ENCODE measurements at places on chromosomes 7 and 10.

DNA sequence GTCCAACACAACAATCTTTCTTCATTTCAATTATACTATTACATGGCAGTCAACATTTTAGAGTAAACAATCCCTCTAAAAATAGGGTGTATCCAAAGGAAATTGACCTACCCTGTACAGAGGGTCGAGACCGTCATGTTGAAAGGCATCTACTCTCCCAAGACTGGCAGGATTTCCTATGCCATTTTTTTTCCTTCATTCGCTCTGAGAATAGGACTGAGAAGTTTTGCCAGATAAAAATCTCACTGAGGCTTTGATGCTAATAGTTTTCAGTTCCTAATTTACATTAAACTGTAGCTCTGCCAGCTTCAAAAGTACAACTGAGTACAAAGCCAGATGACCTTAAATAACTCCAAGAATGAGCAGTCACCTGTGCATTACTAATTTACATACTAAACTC lies 84.5 kb upstream of the SEMA3C start:
- DNase-seq: no peak

DNA sequence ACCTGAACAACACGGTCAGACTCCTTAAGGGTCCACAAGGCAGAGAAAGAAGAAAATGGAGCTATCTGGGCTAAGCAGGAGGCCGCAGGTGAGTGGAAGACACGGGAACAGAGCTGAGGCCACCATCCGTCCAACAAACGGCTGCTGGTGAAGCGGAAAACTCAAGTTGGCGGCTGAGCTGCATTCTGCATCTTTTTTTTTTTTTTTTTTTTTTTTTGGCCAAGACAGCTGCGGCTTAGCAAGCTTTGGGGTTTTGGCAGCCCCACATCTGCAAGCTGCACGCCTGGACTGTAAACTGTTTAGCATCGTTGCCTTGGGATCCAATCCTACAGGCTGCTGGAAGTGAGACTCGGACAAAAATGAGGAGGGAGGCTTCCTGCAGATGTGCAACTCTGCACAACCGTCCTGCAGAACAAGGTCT lies 37.4 kb downstream of the RGS10 start:
- DNase-seq: no peak

DNA sequence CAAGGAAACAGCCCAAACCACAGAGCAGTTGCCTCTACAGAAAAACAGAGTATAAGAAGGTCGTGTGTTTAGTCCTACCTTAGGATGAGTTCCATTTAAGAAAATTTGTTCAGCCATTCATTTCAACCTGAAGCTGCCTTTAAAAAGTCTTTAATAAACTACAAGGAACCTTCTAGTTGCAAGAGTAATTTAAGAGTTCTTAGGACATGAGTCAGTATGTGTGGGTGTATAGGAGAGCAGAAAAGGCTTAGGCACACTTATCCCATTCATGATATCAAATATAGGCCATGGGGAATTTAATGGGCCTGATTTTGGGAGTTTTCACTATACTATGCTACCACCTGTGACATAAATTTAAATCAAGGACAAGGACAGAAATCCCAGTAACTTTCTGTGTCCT lies 496.8 kb downstream of the TFEC start:
- no peak for DNase-seq

DNA sequence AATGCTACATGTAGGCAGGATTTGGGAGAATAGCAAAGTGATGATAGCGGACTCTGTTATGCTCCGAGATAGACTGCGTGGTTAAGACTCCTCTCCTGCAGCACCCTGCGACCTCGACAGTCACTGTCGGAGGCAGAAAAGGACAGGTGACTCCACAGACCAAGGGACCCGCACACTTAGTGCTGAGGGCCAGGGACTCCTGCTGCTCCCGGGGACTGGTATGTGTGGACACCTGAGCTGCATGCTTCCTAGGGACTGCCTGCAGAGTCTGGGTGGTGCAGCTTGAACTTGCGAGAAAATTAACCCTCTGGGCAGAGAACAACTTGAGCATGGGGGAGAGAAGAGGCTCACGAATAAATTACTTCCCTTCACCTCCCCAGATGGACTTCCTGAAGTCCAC lies 407.1 kb upstream of the PFKP start:
- no peak for DNase-seq

GRCh38 chr10:68897336-68897741 lies 3.8 kb upstream of the DDX50 start:
- peak; percentile 14 for DNase-seq

DNA sequence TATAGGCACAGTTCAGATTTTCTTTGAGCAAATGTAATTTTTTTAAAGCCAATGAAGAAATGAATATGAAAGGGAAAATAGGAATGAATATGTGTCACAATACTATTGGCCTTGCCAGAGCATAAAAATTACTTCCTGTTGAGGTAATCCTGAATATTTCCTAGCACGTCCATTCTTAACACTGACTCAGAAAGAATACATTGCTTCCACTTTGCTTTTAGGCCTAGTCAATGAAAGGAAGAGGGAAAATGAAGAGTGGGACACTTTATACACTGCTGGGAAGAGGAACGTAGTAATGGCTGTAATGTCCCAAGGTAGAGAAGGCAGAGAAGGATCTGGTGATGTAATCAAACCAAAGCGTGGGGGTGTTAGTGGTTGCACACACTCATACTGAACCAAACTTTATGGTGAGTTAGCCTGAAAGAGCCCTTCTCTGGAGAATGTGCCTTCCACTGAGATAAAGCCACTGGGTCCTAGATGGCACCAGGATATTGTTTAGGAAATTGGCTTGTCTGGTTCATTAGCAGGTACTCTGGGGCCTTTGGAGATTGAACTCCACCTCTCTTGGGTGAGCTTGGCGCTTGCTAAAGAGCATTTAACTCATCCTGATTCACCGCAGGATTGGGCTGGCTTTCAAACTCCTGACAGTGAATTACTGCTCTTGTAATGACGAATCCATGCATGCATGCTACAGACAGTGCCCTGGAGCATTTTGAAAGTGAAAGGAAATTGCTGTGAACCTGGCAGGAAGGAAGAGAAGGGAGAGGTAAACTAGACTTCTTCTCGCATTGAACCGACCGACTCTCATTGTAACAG lies 254.9 kb downstream of the KIAA1217 start:
- DNase-seq: no peak

GRCh38 chr10:71476228-71477011 lies 79.7 kb downstream of the CDH23 start:
- no peak for DNase-seq

DNA sequence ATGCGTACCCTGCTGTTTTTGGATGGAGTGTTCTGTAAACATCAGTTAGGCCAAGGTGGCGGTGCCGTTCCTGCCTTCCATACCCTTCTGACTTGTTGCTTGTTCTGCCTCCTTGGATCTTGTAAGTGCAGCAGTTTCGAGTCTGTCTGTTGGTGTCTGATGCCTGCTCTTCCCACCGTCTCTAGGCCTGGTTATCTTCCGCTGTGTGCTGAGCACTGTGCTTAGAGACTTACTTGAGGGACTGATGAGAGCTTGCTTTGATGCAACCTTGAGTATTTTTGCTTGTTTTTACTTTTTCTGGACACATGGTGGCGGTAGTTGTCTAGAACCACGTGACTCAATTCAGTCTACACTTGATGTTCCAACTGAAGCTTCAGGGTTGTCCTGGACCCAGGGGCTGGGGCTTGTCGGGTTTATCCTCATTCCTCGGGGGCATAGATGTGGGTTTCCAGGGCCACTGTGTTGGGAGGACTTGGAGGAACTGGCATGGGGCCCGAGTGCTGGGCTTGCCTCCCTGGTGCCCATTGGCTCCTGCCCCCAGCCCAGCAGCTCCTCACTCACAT lies 14.4 kb upstream of the SPRN start:
- no peak for DNase-seq

Data from activated CD4-positive, alpha-beta T cell treated with anti-CD3 and anti-CD28 coated beads, Interleukin-2, amount 50 U/mL, for 1 hour (primary cell).